ENCODE measurements at places on chromosomes 12 and 14. TPM values are rescaled to one million over a fixed set of nuclear protein-coding genes. Genes with fewer than 3 reads are reported as not detected.

Gene SLC6A15
- 23.4 TPM for total RNA-seq

DNA sequence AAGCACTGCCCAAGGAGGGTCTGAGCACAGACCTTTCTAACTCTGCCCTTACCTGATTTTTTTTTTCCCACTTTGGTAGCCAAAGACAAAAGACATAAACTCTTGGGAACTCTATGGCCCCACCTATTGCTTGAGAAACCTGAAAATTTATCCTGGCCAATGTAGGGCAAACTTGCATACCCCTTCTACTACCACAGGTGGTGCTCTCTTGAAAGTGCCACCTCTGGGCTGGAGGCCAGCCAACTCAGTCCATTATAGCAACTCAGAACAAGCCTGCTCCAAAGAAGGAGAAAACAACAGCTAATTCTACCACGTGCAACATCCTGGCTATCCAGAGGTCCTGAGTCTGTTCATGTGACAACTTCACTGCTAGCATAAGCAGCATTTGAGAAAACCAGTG, 55.7 kb upstream of the ABCD2 start:
- no peak for DNase-seq

GRCh38 chr12:21695986-21696385, 38.3 kb upstream of the LDHB start:
- no peak for DNase-seq

GRCh38 chr14:67928375-67928774, 108.8 kb downstream of the RAD51B start:
- DNase-seq: no peak

- no peak for DNase-seq
These were observed 1.5 kb downstream of the TRIAP1 start for GRCh38 chr12:120444676-120445075.

- DNase-seq: no peak
These were observed 10.3 kb upstream of the PGAM5 start for GRCh38 chr12:132700212-132700822.

GRCh38 chr12:88552610-88553079, 27.6 kb downstream of the KITLG start:
- no peak for DNase-seq

GRCh38 chr14:104994978-104995377, 9.4 kb downstream of the CLBA1 start:
- DNase-seq: no peak

DNA sequence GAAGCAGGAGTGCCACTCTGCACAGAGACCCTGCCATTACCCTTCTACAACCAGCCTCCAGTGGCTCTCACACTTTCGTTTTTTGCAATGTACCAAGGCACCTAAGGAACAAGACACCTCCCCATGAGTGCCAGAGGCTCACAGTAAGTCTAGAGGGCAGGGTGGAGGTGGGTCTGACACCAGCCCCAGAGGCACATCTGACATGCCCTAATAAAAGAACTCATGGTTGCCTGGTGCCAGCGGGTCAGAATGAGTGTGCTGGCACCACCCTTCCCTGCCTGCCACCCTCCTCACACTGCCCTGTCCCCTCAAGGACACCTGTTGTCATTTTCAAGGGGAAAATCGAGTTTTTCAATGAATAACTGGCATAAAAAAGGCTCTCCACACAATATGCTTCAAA, 161.2 kb downstream of the FOXN3 start:
- no peak for DNase-seq

Gene DHRS4L2
- total RNA-seq: 5.5 TPM

Gene LLPH
- 34.4 TPM for total RNA-seq

DNA sequence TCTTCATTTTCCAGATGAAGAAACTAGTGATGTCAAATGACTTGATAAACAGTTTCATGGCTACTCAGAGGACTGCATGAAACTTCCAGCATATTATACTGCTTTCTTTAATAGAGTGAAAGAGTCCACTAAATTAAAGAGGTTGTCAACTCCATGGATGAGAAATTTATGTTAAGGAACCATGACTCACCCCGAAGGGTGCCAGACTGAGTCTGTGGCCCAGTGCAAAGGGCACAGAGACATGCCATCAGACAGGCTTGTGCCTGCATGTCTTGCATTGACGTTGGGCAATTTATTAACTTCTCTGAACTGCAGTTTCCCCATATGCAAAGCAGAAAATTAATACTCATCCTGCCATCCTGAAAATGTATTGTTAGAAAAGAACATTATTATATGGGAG, 382.4 kb downstream of the APAF1 start:
- no peak for DNase-seq

- peak; percentile 38 for DNase-seq
These were observed 44.9 kb downstream of the DDX11 start for GRCh38 chr12:31118347-31119191.

- no peak for DNase-seq
These were observed 299.1 kb downstream of the BTG1 start for GRCh38 chr12:91846466-91847055.

DNA sequence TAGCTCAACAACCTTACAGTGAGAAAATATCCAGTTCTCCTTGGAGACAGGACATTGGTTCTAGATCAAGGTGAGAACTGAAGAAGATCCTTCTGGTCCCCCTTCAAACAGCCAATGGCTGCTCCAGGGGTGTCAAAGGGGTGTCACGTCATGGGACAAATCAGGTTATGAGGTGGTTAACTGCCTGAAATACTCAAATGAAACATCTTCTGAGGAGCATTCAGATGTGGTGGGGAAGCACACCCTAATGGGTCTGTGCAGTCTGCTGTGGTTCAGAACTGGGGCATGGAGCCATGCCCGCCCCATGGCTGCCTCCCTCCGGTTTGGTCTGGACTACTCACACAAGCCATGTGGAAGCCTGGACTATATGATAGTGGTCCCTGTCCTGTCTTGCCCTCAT, 52.4 kb upstream of the PARP11 start:
- no peak for DNase-seq

Gene PCED1B
- total RNA-seq: 1.1 TPM

Gene SLCO1B1
- total RNA-seq: not detected

Gene VWF
- 0.23 TPM for total RNA-seq

- no peak for DNase-seq
These were observed 80.0 kb downstream of the METTL25 start for GRCh38 chr12:82438356-82438755.

DNA sequence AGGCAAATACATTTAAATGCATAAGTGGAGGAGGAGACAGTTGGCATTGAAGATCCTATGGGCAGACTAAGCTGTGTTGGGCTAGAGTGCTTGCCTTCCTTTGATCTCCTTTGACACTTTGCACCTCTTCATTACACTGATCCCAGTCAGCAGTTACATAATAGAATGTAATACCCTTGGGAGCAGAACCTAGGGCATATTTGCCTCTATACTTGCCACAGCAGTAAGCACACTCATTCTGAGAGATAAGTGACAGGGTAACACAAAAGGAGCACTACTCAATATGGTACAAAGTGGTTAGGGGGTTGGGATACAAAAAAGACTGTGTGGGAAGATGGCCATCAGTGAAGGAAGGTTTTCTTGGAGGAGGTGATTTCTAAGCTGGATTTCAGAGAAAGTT, 9.0 kb downstream of the MARS1 start:
- DNase-seq: no peak

Gene SIRT4
- 2.4 TPM for total RNA-seq

Gene WBP11
- total RNA-seq: 21.3 TPM

Gene BTG1
- 5.1 TPM for total RNA-seq

DNA sequence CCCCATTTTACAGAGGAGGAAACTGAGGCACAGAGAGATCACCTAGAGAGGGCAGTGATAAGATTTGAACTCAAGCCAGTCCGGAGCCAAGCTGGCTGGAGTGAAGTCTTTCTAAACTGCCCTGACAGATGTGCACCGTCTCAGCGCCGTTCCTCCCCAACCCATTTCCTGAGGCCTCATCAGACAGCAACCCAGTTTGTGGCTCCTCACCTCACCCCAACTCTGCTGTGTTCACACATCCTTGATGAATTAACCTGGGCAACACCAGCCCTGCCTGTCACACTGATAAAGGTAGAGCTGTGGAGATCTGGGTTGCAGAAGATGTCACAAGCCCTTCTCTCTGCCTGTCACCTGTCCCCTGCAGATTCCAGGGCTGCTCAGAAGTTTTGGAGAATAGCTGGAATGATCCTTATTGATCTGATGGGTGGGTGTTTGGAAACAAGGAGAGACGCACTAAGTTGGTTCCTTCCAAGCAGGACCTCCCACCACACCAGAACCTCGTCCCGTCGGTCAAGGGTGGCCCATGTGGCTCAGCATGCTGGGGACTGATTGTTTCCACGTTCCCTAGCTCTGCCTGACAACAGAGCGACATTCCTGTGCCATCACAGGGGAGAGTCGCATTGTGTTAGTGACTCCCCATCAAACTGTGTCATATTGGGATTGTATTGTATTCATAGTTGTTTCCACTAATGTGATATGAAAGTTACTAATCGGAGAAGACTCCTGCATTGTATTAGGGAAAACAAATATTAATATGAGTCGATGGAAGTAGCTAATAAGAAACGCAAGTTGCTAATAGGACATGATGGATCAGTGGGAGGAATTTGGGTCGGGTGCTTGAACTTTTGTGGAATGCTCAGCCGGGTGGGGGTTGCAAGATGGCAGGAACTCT, 200.6 kb downstream of the PHETA1 start:
- DNase-seq: no peak

Gene AQP2
- not detected for total RNA-seq

- DNase-seq: no peak
These were observed 451.3 kb downstream of the GLT1D1 start for GRCh38 chr12:129304529-129304928.

Gene OSBPL8
- total RNA-seq: 21.2 TPM

- DNase-seq: peak; percentile 29
These were observed 54.0 kb upstream of the CDKN3 start for GRCh38 chr14:54342806-54343205.

Gene TBX3
- 16.1 TPM for total RNA-seq

DNA sequence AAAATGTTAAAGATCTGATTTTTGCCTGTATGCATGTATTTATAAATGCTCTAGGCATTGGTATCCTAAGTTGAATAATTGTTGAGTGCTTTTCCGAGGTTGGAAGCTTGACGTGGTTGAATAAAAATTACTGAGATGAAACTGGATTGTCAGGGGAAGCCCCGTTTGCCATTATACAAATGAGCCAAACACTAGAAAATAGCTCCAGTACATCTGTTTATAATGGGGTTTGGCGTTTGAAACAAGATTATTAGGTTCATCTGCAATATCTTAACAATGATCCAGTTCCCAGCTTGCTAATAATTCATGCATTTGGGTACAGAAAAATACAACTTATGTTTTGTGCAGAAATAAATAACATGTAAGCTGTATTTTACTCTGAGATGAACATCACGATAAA, 789.6 kb downstream of the GALC start:
- no peak for DNase-seq

GRCh38 chr12:22986997-22987396, 362.0 kb downstream of the ETNK1 start:
- DNase-seq: no peak

- DNase-seq: no peak
These were observed 55.6 kb downstream of the KCTD10 start for GRCh38 chr12:109421355-109422087.

GRCh38 chr12:103632554-103633216, 45.6 kb downstream of the STAB2 start:
- peak; percentile 71 for DNase-seq

- no peak for DNase-seq
These were observed 383.2 kb upstream of the ATP2B1 start for GRCh38 chr12:90091809-90092208.

Gene SCYL2
- total RNA-seq: 35.7 TPM

- no peak for DNase-seq
These were observed 44.6 kb downstream of the GNS start for GRCh38 chr12:64714551-64714968.

Measured in H4 (cell line).